Stimulated activated CD4-positive, alpha-beta T cell treated with anti-CD3 and anti-CD28 coated beads, Interleukin-15, amount 100 ng/mL, for 1 hour (primary cell): ENCODE measurements at places on chromosomes 1 and 21.
A peak's percentile ranks its signal among the peaks of the same experiment; 100 is the strongest.

DNA sequence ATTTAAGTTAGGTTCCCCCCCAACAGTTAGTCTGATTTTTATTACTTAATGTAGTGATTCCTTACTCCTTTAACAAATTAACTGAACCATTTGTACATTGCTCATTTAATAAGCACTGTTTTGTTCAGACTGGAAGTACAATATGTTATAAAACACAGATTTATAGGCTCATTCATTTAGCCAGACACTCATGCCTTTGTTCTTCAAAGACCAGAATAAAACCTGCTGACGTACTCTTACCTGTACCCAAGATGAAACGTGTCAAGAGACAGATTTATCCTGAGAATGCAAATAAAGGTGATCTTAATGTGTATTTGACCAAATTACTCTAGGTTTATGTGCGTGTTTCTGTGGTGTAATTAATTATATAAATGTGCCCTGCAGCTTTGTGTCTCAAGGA is 92.8 kb downstream of the INTS7 start:
- DNase-seq, result no peak

- no peak for DNase-seq
Measured at GRCh38 chr1:100573960-100574359, 36.0 kb downstream of the GPR88 start.

GRCh38 chr1:164977561-164977960 is 379.0 kb downstream of the LMX1A start:
- DNase-seq, result no peak

- no peak for DNase-seq
Measured at GRCh38 chr1:197464044-197464443, 196.0 kb downstream of the CRB1 start.

DNA sequence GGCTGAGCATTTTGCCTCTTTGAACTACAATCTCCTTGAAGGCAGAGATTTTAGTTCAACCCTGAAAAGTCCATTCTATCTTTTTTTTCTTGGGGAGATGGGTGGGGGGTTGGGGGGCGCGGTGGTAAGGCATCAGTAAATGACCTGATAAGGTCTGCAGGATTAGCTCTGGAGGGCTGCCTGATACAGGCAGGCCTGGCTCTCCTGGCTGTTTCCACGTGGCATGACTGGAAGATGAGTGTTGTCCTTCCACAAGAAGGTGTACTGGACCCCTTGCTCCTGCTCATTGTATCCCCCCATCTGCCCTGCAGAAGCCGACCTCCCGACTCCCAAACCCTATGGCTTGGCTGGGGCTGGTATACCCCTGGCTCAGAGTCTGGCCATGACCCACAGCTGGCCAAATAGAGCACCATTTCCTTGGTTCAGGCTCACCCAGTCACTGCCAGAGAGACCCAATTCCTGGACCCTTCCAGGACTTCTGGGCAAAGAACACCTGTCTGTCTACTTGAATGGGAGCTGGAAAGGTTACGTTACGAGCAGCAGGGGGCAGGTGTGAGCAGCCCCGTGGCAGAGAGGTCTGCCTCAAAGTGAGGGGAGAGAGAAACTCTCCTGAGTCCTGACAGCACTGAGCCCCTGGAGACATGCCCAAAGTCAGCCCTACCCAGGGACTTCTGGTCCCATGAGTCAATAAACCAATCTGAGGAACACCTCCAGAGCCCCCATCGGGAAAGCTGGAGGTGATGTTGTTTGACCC is 17.0 kb downstream of the DHRS3 start:
- peak; percentile 30 for DNase-seq

DNA sequence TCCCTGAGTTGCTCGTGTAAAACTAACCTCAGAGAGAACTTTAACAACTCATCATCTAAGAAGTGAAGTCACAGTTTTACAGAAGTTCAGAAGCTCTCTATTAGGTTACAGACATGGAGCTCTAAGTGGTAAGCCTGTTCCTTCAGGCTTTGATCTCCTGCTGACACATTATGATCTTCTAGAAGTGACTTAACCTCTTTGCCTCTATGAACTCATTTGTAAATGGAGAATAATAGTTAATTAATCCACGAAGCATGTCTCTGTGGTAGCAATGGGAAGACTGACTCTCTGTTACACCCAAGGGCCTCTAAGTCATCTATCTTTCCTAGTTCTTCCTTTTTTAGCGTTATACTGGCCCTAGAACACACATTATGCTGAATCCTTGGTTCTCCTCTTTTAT is 157.9 kb upstream of the NRIP1 start:
- DNase-seq, result no peak

DNA sequence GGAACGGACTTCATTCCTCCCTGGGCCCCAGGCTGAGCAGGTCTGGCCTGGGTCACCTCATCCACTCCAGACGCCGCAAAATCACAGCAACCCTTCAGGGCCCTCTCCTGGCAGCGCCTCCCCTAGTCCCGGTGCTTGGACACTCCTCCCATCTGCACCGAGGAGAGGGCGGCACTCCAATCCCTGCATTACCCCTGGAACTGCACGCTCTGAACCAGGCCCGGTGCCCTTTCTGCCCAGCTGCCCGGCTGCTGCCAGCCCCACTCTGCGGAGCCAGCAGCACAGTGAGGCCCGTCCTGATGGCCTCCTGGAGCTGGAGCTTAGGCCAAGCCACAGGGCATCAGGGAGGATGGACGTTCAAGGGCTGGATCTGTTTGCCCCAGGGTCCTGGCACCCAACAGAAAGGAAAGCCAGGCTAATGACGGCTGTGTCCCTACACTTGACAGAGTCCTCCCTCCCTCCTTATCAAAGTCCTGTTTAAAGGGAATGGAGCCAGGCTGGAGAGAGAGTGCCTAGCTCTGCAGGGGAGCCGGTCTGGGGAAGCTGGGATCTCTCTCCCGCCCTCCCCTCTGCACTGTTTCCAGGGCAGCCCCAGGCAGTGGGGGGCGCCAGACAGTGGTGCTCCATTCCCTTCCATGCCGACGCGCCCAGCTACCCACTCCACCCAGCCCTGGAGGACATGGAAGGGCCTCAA is 12.7 kb downstream of the COL6A2 start:
- no peak for DNase-seq

- no peak for DNase-seq
Measured at GRCh38 chr1:10216090-10216749, 5.8 kb downstream of the KIF1B start.

DNA sequence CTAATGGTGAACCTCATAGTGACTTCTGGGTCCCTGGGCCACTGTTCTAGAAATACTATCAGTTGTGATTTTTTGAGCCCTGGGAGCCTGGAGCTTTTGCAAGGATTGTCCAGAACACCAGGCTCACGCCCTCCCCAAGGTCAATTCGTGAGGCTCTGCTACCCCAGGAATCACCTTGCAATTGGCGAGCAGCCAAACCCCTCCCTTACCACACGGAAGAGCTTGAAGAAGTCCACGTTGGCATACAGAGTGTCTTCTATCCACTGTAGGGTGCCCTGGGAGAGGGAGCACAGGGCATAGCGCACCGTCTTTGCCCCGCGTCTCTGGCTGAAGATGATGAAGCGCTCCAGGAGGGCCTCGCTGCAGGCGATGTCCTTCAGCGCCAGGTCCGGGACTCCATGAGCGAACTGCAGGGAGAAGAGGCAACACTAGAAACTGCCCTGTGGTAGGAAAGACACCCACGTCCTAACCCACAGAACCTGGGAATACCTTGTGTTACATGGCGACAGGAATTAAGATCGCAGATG is 22.3 kb downstream of the ABCA4 start:
- DNase-seq, result no peak

DNA sequence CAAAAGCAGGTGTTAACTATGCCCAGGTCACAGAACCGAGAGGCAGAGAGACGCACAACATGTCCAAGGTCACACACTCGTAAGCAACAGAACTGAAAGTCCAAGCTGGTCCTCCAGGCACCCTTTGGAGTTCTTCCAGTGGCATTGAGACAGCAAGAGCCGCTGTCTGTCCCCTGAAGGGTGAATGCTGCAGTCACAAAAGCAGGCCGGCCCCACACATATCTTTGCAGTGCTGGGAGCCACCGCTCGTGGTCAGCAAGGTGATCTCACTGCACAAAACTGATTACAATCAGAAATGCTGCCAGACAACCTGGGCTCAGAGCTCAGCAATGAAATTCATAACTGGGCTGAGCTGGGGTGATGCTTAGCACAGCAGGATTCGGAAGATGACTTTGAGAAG is 47.4 kb upstream of the RAB4A start:
- DNase-seq, result no peak

- no peak for DNase-seq
Measured at GRCh38 chr1:160354388-160354985, 11.3 kb downstream of the NCSTN start.

DNA sequence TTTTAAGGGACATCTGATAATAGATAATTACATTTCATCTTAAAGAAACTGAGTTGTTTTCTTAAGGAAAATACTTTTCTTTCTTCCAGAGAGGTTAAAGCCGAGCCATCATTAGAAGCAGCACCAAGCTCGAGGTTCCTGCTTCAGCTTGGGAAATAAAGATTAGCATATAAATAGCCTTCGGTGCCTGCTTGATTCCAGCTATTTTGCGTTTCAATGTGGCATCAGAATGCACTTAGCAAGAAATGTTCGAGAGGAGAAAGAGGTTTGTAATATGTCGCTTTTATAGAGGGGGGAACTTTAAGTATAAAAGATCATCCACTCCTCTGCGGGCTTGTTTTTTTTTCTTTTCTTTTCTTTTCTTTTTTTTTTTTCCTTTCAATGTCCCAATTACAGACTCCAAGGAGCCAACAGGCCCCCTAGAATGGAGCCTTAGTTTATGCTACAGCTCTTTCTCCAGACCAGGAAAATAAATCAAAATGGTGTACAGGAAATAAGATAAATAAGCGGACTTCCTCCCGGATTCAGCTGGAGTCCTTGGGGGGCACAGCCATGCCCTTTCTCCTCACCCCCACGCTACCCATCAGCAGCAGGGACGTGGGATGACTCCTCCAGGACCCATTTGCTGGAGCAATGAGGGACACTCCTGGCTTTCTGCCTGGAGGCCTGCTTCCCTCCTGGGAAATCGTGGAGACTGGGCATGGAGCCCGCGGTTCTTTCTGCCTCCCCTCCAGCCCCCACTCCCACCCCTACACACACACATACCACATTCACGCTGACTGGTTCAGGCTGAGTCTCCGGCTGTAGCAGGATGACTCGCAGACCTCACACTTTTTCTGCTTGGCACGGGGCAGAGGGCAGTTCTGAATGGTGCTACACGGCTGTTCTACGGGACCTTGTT is 131.6 kb downstream of the RRAGC start:
- DNase-seq, result no peak

DNA sequence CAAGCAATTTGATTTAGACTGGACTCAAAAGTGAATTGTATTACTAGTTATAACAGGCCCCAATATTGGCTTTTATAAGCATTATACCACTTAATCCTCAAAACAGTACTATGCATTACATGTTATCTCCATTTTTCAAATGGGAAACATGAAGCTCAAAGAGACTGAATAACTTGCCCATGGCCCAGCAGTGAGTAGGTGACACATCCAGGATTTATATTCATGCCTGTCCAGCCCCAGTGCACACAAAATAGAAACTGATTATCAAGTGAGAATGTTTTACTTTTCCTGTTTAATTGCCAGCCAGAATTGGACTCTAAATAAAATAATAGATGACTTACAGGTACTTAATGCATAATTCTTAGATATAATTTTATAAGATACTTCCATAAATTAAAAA is 82.9 kb downstream of the NIBAN1 start:
- DNase-seq, result no peak

DNA sequence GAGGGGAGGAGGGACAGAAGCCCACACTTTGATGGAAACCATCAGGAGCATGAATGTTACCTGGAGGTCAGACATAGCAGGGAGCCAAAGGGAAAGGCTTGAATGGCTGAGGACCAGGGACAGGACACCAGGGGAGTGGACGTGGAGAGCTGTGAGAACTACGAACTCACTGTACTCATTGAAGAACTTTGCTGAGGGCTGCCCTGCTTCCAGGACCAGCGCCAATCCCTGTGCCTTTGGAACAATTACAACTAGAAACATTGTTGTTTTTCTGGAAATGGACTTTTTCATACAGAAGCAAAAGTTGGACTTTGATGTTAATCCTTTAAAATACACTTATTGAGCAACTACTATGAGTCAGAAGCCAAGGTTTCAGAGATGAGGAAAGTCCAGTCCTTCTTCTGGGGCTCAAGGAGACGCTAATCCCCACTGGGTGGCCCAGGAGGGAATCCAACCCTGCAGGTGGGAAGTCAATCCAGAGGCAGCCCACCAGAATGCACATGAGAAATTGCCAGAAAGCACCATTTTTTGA is 12.9 kb downstream of the TSPAN2 start:
- no peak for DNase-seq

DNA sequence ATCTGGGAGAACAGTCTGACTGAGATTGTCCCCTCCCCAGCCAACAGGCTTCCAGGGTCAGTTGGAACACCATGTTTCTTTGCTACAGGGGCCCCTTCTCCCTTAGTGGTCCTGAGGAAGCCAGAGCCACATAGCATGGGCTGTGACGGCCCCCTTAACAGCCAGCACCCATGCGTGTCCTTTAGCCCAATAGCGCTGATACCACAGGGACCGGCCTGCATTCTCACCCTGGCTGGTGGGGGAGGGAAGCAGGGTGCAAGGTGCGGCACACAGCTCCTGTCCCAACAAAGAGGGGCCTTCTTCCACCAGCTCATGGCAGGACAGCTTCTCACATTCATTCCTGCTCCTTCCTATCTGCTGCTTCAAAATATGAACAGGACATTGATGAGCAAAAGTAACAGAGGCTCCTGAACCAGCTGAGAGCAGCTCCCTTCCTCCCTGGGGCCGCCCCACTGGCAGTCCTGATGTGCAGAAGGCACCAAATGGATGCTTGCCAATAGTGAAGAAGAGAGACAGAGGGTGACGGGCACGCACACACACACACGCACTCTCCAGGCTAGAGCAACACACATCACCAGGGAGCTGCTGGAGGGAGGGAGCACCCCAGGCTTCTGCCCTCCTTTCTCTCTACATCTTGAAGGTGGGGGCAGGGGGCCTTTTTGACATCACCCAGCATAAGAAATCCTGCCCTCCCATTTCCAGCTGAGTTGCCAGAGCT is 99.4 kb downstream of the CRYAA start:
- DNase-seq, result no peak

DNA sequence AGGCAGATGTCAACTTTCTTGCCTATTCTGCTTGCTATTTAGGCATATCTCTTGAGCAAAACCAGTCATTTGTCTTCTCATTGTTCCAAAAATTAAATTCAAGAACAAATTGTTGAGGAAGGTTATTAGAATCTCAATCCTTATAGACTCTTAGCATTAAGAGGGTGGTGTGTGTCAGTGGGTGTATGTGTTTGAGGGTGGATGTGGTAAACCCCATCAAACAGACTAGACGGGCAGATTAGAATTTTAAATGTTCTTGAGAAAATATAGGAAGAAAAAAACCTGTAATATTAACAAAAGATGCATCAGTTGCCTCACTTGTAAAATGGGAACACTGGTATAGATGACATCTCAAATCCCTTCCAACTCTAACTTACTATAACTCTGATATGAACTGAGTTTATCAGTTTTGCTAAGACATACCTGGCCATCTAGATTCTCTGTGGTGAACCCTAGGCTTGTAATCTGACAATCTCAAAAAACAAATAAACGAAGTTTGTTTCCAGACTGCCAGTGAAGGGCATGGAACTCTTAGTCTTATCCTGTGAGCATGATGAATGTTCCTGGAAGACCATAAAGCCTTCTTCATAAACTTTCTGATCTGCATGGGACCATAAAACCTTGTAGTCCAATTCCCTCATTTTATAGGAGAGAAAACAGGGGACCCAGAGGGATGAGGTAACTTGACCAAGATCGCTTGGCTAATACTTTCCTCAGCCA is 176.3 kb upstream of the SGIP1 start:
- DNase-seq, result no peak

- no peak for DNase-seq
Measured at GRCh38 chr1:245180496-245181157, 25.8 kb downstream of the KIF26B start.

GRCh38 chr1:248841702-248842395 is 3.8 kb downstream of the ZNF672 start:
- no peak for DNase-seq
